ENCODE measurements at places on chromosomes 2 and 18.

GRCh38 chr18:36215577-36215976 is 28.3 kb downstream of the MOCOS start:
- no peak overlapping the region for H3K27ac ChIP-seq
- no peaks in the 10 kb centered on the region for H3K4me1 ChIP-seq
- H3K4me3 ChIP-seq, result no peak overlapping the region
- no peak for DNase-seq
- H3K27me3 ChIP-seq, result peaks cover 6% of the 10 kb centered on the region

DNA sequence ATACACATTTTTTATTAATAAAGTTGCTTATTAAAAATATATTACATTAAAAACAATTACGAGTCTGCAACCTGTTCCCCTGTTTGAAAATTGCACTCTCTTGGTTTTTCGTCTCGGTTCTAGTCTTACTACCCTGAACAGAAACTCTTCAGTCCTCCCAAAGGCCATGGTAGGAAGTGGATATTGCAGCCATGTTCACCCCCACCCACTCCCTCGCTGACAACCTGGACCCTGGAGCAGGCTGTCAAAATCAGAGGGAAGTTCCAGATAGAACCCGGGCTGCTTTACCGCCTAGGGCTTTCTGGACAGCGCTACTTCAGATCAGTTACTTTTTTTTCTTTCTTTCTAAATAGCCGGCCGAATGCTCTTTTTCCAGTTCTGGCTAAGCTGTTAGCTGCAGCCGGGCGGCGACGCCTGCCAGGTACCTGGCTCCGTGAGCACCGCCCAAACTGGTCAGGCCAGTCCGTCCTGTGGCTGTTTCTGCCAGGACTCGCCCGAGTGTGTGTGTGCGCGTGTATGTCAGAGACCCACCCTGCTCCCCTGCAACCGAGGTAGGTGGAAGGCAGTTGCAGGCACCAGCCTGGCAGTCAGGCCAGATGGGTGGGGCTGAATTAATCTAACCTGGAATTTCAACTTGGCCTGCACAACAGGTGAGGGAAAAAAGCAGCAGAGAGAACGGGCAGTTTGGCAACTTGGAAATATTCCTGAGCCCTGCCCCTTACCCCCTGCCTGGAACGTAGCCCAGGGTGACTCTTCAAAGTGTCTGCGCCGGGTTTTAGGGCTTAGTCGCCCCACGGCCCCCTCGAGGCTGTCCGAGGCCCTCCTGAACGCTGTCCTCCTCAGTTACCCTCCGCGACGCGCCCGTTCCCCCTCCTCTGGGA is 1.1 kb upstream of the TET3 start:
- H3K27me3 ChIP-seq, result no peaks in the 10 kb centered on the region
- DNase-seq, result no peak
- peaks cover 17% of the 10 kb centered on the region for H3K36me3 ChIP-seq
- peak overlapping the region; percentile 87 for H3K27ac ChIP-seq
- H3K4me3 ChIP-seq, result peak overlapping the region; percentile 75

GRCh38 chr18:63158676-63159291 is 160.8 kb downstream of the BCL2 start:
- H3K4me3 ChIP-seq, result peak overlapping the region; percentile 83
- H3K4me1 ChIP-seq, result peaks cover 100% of the 10 kb centered on the region
- peak overlapping the region; percentile 99 for H3K27ac ChIP-seq
- DNase-seq, result peak; percentile 57
- peaks cover 17% of the 10 kb centered on the region for H3K36me3 ChIP-seq
- peaks cover 3% of the 10 kb centered on the region for H3K27me3 ChIP-seq

DNA sequence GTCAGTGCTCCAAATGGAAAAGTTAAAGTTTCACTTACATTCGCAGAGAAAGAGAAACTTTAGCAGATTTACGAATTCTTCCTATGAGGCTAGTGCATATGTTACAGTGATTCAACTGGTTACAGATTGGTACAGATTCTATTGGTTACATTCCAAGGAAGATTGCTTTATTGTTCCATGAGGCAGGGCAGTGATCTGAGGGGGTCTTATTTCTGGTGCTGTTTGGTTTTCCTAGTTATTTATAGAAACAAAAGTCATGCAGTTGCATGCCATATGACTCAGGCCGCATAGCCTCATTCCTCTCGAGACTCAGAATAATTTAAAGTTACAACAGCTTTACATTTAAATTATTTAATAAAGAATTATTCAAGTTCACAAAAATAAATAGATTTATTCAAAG is 385.4 kb upstream of the SYT4 start:
- H3K4me1 ChIP-seq, result no peaks in the 10 kb centered on the region
- DNase-seq, result no peak
- H3K27ac ChIP-seq, result no peak overlapping the region
- H3K36me3 ChIP-seq, result no peaks in the 10 kb centered on the region

DNA sequence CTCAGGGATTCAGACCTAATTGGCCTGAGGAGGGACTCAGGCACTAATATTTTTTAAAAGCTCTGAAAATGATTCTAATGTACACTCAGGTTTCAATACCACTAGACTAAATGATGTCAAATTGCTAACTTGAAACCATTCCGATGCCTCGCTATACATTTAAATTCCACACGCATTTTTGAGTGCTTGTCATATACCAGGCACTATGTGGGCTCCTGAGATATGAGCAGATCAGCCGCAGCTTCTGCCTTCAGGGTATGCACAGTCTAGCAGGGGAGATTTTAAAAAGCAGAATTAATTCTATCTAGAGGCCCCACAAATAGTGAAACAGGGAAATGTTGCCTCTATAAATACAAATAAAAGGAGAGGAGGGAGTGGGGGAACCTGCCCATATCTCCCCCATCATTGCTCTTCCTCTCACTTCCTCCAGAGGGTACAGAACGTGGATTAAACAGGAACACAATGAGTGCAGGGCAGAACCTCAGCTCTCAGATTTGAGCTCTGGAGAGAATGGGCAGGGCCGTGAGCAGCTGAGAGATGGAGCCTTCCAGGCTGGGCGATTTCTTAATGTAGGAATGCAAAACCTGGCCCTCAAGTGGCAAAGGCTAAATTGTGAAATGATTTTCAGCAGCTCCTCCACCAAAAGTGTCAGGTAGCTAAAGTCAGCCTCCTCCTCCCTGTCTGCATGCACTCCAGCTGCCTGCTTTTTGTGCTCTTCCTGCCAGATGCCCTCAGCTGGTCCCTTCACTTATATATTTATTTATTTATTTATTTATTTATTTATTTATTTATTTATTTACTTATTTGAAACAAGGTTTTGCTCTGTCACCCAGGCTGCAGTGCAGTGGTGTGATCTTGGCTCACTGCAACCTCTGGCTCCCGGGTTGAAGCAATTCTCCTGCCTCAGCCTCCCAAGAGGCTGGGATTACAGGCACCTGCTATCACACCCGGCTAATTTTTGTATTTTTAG is 24.6 kb upstream of the LBH start:
- H3K27me3 ChIP-seq, result no peaks in the 10 kb centered on the region
- DNase-seq, result no peak
- H3K27ac ChIP-seq, result no peak overlapping the region
- no peaks in the 10 kb centered on the region for H3K36me3 ChIP-seq
- H3K4me1 ChIP-seq, result peaks cover 16% of the 10 kb centered on the region
- H3K4me3 ChIP-seq, result no peak overlapping the region

DNA sequence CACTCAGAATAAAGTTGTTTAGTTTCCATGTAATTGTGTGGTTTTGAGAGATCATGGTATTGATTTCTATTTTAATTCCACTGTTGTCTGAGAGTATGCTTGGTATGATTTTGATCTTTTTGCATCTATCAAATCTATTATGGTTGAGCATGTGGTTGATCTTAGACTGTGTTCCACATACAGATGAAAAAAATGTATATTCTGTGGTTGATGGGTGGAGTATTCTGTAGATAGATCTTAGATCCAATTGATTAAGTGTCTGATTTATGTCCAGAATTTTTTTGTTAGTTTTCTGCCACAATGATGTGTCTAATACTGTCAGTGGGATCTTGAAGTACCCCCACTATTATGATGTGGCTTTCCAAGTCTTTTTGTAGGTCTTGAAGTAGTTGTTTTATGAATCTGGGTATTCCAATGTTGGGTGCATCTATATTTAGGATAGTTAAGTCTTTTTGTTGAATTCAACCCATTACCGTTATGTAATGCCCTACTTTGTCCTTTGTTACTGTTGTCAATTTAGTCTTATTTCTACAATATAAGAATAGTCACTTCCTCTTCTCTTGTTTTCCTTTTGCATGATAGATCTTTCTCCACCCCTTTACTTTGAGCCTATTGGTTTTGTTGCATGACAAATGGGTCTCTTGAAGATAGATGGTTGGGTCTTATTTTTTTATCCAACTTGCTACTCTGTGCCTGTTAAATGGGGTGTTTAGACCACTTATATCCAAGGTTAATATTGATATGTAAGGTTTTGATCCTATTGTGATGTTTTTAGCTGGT is 101.8 kb downstream of the TRABD2A start:
- DNase-seq, result no peak
- H3K27ac ChIP-seq, result peak overlapping the region; percentile 14
- H3K36me3 ChIP-seq, result peaks cover 3% of the 10 kb centered on the region
- H3K4me3 ChIP-seq, result no peak overlapping the region

DNA sequence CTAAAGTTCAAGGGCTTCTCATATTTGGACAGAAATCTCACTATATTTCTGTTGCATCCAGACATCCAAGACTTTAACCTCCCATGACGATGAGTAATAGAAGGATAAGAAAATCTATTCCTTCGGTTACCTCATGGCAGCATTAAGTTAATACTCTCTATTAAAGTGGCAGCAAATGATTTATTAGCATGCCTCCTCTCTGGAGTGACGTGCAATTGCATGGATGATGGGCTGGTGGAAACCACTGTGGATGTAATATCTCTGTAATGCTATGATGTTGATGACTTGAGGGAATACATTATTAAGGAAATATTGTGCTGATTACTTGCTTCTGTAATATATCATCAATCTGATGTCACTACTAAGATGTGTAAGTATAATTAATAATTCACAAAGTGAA is 336.8 kb downstream of the DSEL start:
- H3K27me3 ChIP-seq, result peaks cover 13% of the 10 kb centered on the region
- no peaks in the 10 kb centered on the region for H3K4me1 ChIP-seq
- H3K27ac ChIP-seq, result no peak overlapping the region
- H3K4me3 ChIP-seq, result no peak overlapping the region
- DNase-seq, result no peak

GRCh38 chr2:78029392-78029995 is 507.3 kb upstream of the LRRTM4 start:
- no peak overlapping the region for H3K4me3 ChIP-seq
- H3K27me3 ChIP-seq, result no peaks in the 10 kb centered on the region
- H3K27ac ChIP-seq, result no peak overlapping the region
- H3K36me3 ChIP-seq, result no peaks in the 10 kb centered on the region
- no peak for DNase-seq
- H3K4me1 ChIP-seq, result no peaks in the 10 kb centered on the region

DNA sequence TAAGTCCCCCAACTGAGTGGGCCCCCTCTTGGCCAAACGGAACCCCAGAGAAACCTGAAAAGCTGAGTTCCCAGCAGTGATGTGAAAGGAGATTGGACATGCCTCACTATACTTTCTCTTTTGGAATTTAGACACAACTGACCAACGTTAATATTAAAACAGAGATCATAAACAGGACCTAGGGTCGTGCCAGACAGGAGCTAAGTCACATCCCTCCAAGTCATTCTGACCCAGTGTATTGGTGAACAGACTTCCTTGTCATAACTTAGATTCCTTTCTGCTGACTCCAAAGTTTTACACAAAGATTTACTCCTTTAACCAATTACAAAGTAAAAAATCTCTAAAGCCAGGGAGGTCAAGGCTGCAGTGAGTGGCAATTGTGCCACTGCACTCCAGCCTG is 46.9 kb downstream of the UXS1 start:
- H3K27me3 ChIP-seq, result no peaks in the 10 kb centered on the region
- peaks cover 57% of the 10 kb centered on the region for H3K4me1 ChIP-seq
- H3K27ac ChIP-seq, result peak overlapping the region; percentile 54
- H3K4me3 ChIP-seq, result peak overlapping the region; percentile 28
- DNase-seq, result no peak

GRCh38 chr2:236294647-236295046 is 30.4 kb upstream of the ASB18 start:
- H3K4me1 ChIP-seq, result no peaks in the 10 kb centered on the region
- H3K27ac ChIP-seq, result no peak overlapping the region
- no peak overlapping the region for H3K4me3 ChIP-seq
- DNase-seq, result no peak
- no peaks in the 10 kb centered on the region for H3K36me3 ChIP-seq
- peaks cover 13% of the 10 kb centered on the region for H3K27me3 ChIP-seq

DNA sequence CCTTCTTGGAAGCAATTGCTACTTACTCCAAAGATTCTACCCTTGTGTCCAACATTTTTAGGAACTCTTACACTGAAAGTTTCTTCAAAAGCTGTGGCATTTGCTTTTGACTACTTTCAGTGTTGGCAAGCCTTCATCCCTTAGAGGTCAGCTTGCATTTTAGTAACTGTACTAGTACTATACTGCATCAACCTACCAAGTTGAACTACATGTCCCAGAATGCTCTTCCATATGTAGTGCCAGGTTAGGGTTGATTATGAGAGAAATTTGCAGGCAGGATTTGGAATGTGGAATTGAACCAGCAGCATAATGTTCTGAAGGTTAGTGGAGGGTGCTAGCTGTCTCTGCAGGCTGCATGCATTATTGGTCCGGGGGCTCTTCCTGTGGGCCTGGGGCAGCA is 218.3 kb upstream of the FBXO11 start:
- no peaks in the 10 kb centered on the region for H3K36me3 ChIP-seq
- H3K4me3 ChIP-seq, result no peak overlapping the region
- no peak for DNase-seq

- H3K27ac ChIP-seq, result peak overlapping the region; percentile 99
- H3K4me1 ChIP-seq, result peaks cover 94% of the 10 kb centered on the region
- no peak for DNase-seq
- no peaks in the 10 kb centered on the region for H3K27me3 ChIP-seq
- peak overlapping the region; percentile 68 for H3K4me3 ChIP-seq
Measured at GRCh38 chr2:101717071-101717845, 19.8 kb downstream of the MAP4K4 start.

DNA sequence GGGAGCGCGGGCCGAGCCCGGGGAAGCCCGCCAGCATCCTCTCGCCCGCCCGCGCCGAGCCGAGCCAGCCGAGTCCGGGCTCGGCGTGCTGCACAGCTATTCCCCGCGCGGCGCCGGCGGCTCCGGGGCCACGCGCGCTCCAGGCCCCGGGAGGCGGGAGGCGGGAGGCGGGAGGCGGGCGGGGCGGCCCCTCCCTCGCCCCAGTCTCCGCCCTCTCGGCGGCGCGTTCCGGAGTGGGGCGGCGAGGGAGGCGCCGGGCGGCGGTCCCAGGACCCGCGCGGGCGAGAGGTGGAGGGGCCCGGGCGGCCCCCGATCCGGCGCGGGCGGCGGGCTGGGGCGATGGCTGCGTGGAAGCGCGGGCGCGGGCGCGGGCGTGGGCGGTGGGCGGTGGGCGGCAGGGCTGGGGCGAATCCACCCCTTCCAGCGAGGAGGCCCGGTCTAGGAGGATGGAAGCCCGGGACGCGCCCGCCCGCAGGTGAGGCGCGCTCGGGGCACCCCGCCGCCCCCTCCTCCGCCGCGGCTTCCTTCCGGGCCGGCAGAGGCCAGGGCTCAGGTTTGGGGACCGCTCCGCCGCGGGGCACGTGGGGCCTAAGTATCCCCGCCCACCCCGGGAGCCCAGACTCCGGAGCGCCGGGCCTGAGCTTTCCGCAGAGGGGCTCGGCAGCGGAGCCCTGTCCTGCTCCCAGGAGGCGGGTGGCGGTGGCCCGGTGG is at the start of gene ADCY3:
Gene ADCY3, minus strand, starts transcription at position 140 of the 711 bp plus-strand sequence. CDS start 1,250 bp downstream, outside the sequence.
- no peaks in the 10 kb centered on the region for H3K27me3 ChIP-seq
- peak within 1 kb of the TSS; percentile 94 for H3K4me3 ChIP-seq
- peaks cover 18% of the 10 kb centered on the region for H3K36me3 ChIP-seq
- H3K4me1 ChIP-seq, result peaks cover 36% of the 10 kb centered on the region
- DNase-seq, result peak; percentile 70

Data from activated naive CD8-positive, alpha-beta T cell treated with anti-CD3 and anti-CD28 coated beads, Interleukin-2, amount 50 U/mL, for 24 hours (primary cell).